Cardiac septum (tissue), 1 donor: ENCODE measurements at places on chromosomes 1 and 21. TPM values are rescaled to one million over a fixed set of nuclear protein-coding genes. Genes with fewer than 3 reads are reported as not detected.

The CNKSR1 gene
- total RNA-seq, result 2.9 TPM

The CCDC185 gene
- total RNA-seq, result not detected

The AGBL4 gene
- 0.32 TPM for total RNA-seq

The HUNK gene
- 0.73 TPM for total RNA-seq
